Central memory CD8-positive, alpha-beta T cell (primary cell): ENCODE measurements at places on chromosomes 5 and 9.

DNA sequence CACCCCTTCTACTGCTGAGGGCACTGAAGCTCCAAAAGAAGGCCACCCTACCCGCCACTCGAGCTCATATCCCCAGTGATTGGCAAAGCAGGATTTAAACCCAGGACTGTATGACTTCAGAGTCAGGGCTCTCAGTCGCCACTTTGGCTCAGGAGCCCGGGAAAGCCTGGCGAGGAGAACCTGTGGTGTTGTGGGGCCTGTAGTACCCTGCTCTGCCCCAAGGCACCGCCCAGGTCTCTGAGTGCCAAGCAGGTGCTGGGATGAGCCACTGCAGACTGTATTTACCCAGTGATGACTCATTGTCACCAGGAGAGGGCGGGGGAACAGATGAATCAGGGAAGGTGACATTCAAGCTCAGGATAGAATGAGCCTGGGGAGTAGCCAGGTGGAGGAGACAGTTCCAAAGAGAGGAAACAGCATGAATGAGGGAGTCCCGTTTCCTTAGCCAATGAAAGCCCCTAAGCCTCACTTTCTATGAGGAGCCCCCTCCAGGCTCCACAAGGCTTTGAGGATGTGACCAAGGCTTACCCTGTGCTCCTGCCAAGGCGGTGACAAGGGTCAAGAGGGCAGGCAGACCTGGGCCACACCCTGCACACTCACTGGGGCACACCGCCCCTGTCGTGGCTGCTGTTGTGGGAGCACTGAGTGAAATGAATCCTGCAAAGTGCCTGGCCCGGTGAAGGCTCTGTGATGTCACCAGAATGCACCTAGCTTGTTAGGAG is 17.8 kb upstream of the DPM2 start:
- peak; percentile 61 for DNase-seq

- no peak for DNase-seq
These were observed 485.3 kb downstream of the CDH9 start for GRCh38 chr5:26553079-26553478.

DNA sequence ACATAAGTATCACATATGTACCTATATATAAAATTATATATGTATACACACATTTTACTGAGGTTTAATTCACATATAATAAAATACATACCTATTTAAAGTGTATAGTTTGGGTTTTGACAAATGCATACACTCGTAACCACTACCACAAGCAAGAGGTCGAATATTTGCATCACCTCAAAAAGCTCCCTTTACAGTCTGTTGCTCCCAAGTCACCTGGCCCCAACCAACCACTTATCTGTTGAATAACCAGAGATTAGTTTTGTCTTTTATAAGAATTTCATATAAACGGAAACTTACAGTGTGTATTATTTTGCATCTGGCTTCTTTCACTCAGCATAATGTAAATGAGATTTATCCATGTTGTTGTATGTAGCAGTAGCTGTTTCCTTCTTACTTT is 218.9 kb downstream of the MAT2B start:
- no peak for DNase-seq

DNA sequence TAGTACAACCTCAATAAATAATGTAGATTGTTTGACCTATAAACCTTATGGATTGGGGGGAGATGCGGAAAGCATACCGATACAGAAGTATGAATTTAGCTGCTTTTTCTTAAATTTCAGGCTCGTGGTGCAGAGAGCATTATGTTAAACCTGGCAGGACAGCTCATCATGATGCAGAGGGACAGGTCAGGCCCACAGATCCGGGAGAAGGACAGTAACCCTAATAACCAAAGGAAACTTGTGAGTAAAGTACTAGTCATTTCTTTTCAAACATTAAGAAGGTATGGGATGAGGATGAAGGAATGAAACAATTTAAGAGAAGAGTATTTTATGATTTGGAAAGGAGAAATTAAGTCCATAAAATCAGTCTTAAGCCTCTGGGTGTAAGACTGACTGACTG is 70.5 kb downstream of the ERMP1 start:
- no peak for DNase-seq

- DNase-seq = no peak
These were observed 7.4 kb upstream of the SHROOM1 start for GRCh38 chr5:132837868-132838267.

GRCh38 chr5:73298772-73299630 is 126.0 kb downstream of the TMEM174 start:
- no peak for DNase-seq

DNA sequence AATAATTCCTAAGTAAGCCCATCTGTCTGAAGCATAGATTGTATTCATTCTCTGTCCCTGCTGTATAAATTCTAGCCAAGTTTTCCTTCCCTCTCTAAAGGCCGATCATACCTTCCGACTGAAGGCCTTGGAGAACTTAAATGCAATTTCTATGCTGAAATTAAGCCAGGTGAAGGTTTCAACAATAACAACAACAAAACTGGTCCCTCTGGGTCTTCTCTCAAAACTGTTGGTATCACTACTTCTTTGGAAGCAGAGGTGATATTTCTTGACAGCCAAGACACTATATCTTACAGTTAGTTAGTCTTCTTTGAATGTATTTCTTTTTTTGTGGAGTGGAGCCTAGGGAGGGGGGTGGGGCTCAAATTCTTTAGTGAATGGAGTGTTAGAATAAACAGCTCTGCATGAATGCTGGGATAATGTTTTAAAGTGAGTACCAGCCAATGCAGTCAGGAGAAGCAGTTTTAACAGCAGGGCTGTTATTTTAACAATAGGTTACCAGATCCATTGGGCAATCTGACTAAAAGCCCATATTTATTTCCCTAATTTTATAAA is 508.9 kb downstream of the EBF1 start:
- no peak for DNase-seq

GRCh38 chr5:39544941-39545340 is 120.2 kb upstream of the DAB2 start:
- DNase-seq = no peak

- no peak for DNase-seq
These were observed 12.9 kb upstream of the ACTBL2 start for GRCh38 chr5:57495285-57496086.

GRCh38 chr9:88749420-88749819 is 214.4 kb downstream of the NXNL2 start:
- DNase-seq = no peak

DNA sequence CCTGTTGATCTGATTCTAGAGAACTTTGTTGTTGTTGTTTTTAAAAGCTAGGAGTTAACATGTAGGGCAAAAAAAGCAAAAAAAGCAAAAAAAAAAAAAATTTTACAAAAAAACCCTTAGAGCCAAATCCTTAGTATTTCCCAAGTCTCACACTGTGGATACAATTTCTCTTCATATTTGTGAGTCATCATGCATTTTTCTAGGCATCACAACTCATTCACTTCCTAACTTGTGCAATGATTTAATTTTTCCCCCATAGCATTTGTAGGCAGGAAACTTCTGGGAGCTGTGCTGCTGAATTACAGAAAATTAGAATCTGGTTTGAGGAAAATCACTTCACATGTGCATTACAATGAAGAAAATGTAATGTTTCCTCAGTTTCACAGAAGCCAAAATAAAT is 91.9 kb downstream of the MARCHF3 start:
- DNase-seq = no peak

GRCh38 chr9:100472788-100473275 is at the start of gene TMEFF1:
TSS of gene TMEFF1 (plus strand) at chr9:100473149. CDS start at chr9:100473545, 396 bp downstream.
- no peak for DNase-seq

- no peak for DNase-seq
These were observed 71.5 kb downstream of the RCL1 start for GRCh38 chr9:4864234-4864661.

- DNase-seq = no peak
These were observed 772.0 kb upstream of the ACO1 start for GRCh38 chr9:31612336-31613030.

DNA sequence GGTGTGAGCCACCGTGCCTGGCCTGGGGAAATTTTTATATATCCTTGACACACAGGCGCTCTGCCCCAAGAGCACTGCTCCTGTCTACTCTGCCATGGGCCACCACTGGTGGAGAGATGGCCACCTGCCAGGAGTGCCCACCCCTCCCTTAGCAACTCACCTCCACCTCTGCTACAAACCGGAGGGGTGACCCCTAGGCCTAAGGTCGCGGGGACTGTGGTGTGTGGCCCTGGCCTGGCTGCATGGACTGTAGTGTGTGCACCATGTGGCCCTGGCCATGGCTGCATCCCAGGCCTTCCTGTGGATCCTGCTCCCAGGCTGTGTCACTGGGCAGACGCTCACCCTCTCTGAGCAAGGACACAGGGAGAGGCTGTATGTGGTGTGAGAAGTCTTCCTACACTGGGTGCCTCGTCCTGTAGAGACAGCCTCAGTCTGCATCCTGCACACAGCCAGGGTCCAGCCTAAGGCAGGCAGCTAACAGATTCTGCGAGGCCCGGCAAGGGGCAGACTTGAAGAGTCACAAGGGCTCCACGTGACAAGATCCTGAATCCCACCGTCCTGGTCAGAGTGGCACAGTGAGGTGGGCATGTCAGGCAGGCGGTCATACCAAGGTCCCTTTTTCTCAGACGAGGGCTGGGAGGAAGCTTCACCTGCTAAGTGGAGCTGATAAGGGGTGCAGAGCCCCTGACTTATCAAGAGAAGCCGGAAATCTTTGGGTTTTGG is 10.3 kb downstream of the NINJ1 start:
- no peak for DNase-seq

DNA sequence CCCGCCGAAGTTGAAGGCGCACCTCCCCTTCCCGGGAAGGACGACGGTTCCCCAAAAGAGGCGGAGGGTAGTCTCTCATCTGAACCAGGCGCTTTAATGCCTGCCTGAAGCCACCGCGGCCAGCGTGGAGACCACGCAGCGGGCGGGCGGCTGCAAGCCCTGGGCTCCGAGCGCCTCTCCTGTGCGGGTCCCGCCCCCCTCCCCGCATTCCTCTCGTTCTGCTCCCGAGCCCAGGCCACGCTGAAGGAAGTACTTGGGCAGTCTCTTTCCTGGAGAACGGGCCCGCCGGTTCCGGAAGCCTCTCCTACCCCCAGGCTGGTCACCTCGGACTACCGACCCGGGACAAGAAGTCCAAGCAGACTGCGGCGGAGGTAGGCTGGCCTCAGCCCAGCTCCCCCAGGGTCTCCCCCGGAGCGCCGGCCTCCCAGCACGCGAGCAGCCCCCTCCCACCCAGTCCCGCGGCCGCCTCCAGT is 571 bp downstream of the PPIC start:
- no peak for DNase-seq

- no peak for DNase-seq
These were observed 325.4 kb downstream of the RFX3 start for GRCh38 chr9:3200331-3200774.

DNA sequence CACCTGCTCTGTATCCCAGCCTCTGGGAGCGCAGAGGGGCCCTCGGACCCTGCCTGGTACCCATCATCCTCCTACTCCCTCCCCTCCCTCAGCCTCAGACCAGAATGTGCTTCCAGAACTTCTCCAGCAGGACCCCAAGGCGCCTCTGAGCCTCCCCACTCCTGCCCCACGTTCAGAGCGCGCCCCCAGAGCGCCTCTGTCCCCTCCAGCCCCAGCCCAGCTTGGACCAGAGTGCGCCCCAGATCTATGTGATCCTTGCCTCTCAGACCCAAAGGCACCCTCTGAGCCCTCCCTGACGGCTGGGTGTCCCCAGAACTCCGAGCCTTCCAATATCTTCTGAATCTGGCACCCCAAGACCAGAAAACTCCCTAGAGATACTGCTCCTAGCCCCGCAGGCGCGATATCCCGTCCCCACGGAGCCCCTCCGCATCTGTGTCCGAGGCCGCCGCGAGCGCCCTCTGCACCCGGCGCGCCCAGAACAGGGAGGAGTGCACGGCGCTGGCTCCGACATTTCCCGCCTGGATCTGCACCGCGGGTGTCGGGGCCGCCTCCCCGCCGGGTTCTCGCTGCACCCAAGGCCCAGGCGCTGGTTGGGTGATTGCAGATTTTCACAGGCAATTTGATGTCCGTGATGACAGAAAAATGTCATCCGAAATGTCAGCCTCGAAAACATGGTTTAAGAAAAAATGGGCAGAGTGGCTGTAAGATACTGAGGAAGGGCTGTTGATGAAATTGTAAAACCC is 522 bp downstream of the BHMT start:
- no peak for DNase-seq

DNA sequence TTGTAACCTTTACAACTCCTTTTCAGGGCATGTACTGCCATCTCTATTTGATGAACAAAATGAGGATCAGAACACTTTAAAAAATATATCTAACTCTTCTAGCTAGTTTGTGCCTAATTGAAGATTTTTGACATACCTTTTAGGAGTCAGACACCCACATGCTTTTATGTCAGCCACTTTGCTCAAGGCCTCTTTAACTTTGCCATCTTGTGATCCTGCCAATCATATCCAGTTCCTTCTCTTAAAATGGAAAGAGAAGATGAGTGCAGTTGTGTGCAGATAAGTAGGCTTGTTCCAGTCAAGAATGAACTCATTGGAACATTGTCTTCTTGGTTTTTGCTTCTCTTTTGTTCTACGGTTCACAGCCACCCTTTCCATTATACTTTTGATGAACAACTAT is 425.6 kb upstream of the TNC start:
- no peak for DNase-seq

DNA sequence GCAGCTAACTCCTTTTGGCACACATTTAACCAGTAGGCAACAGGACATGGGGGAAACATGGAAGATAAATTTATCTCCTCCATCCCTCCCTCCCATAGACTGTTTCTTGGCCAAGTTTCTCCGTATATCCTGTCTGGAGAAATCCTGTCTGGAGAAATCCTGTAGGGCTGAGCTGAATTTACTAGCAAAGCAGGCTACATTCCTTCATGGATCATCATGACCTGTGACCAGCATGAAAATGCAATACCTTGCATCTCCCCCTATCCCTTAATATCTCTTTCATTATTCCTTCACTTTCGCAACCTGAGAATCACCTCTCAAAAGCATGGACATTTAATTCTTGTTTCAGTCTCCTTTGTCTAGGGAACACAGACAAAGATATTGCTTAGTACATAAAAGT is 379.1 kb downstream of the PSAT1 start:
- no peak for DNase-seq

GRCh38 chr5:170582644-170583330 is 79.0 kb downstream of the KCNIP1 start:
- DNase-seq = no peak

- no peak for DNase-seq
These were observed 68.8 kb downstream of the ZNF608 start for GRCh38 chr5:124677374-124678351.

- no peak for DNase-seq
These were observed 432.1 kb upstream of the RGMB start for GRCh38 chr5:98341038-98342032.

GRCh38 chr5:178236679-178237078 is 4.1 kb upstream of the PHYKPL start:
- DNase-seq = no peak

DNA sequence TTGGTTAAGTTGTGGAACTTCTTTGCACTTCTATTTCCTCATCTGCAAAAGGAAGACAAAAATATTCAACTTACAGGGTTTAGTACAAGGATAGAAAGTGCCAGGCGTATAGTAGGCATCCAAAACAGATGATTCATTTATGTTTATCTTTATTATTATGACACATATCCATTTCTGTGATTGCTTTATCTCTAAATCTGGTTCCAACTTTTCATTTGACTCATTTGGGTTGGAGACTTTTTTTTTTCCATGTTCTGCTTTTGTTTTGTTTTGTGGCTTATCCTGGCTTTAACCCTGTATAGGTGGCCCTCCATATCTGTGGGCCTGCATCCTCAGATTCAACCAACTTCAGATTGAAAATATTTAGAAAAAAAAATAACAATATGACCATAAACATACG is 186.7 kb upstream of the SLC24A2 start:
- no peak for DNase-seq

GRCh38 chr9:131393622-131394463 is at the start of gene PRRC2B:
TSS of gene PRRC2B (plus strand) at chr9:131394086. CDS start at chr9:131430145, 36,059 bp downstream.
- peak; percentile 68 for DNase-seq
